KBM-7 (cell line): ENCODE measurements at places on chromosomes 2 and 18.

DNA sequence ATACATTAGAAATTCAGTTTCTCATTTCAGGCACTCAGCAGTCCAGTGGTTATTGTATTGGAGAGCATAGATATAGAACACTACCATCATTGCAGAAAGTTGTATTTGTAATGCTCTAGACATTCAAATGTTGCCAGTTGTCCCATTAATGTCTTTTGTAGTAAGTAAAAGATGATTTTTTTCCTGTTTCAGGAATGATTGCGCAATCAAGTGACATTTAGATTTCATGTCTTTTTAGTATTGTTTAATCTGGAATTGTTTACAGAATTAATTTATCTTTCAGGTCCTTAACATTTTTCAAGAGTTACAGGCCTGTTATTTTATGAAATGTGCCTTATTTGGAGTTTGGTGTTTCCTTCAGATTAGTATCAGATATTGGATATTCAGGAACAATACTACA is 134.7 kb downstream of the MSTN start:
- no peak for DNase-seq

GRCh38 chr18:73653827-73654226 is 493.8 kb downstream of the FBXO15 start:
- no peak for DNase-seq

DNA sequence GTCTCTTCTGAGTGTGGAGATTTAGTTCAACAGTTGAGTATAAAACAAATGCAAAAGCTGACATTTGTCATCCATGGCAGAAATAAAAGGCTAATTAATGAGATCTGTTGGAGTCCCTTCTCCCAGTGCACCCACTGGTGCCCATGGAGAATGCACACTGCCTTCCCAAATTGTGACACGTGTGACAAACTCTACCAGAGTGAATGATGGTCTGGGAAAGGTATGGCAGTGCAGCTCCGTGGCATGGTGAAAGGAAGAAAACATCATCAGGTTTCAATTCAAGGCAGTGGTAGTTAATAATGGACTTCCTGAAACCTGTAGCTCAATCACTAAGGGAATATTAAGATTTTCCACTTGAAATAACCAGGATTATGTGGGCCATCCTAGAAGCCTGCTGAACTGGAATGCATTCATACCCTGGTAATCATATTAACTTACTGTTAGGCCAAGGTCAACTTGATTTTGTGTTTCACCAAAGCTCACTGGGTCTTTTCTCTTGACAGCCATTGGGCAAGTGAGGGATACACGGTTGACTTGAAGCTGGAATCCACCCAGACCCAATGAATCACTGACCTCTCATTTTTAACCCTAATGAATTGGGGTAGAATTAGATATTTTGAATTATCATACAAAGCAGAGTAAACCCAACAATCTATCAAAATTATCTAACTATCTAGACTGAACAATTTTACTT is 167.6 kb downstream of the AFF3 start:
- no peak for DNase-seq

- DNase-seq: no peak
These were observed 412 bp upstream of the NCK2 start for GRCh38 chr2:105744091-105744908.

GRCh38 chr18:24011123-24011917 is 3.2 kb upstream of the TTC39C start:
- DNase-seq: no peak

DNA sequence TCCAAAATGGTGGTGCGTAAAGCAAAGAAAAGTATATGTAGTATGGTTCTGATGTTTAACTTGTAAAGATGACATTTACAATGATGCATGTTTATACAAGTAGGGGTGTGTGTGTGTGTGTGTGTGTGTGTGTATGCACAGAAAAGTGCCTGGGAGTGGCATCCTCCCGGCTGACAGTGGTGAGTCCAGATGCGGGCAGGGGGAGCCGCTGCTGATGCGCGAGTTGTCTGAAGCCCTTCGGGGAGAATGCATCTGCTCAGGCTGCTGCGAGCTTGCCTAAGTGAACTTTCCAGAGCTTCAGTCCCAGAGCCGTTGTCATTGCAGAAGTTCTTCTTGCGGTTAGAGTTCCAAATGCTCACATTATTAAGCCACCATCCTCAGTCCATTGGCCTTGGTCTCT is 429.7 kb upstream of the HS6ST1 start:
- no peak for DNase-seq

DNA sequence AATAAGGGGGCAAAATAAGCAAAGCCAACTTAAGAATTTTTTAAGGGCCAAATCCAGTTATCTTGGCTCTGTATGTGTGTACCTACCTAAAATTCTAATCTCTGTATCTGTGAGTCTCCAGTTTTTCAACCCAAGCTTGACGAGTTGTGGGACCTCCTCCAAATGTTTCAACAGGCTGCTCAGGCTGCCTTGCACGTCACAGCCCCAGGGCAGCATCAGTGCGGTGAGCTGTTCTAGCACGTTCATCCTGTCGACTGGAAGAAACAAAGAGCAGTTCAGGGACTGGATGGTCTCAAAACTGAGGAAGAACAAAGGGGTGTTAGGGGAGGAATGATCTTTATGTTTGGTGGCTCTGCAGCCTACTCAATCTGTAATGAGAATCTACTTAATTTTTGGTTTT is 29.4 kb downstream of the NLRC4 start:
- no peak for DNase-seq
